ENCODE measurements at places on chromosomes 4 and X.

- no peak for DNase-seq
These were observed 33.6 kb upstream of the JADE1 start for GRCh38 chr4:128775916-128776315.

DNA sequence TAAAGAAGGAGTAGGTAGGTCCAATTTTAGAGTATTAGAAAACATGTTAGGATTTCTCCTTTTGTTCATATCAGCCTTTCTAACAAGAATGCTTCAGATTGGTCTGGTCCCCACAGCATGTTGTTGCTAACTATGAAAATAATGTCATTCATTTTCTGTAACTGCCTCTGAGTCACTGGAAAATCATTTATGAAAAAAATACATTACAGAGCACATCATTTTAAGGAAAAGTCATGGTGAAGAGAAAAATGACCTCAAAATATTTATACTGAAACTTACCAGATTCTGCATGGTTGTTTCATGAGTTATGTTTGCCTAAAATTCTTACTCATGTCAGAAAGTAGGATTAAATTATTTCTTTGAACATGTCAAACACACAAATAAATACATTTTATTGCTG lies 35.2 kb downstream of the DTHD1 start:
- DNase-seq = peak; percentile 13

GRCh38 chr4:77911842-77912450 lies 49.3 kb downstream of the MRPL1 start:
- DNase-seq = no peak

GRCh38 chr4:82638479-82638878 lies 76.7 kb upstream of the TMEM150C start:
- DNase-seq = no peak

GRCh38 chr4:7487998-7488671 lies 53.4 kb upstream of the PSAPL1 start:
- DNase-seq = no peak

- DNase-seq = no peak
These were observed 82.9 kb upstream of the TMEM150C start for GRCh38 chr4:82644734-82645126.

DNA sequence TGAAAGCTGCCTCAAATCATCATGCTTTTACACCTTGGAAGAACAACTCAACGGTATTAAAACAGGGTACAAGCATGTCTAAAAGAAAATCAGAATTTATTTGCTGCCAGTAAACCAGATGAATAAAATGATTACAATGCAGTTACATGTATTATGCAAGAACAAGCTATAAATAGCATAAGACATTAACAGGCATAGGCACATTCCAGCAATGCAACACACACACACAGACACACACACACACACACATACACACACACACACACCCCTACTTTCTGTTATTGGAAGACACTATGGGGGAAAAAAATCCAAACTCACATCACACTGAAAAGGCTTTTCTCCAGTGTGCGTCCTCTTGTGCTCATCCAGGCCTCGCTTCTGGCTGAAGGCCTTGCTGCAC lies 212.5 kb downstream of the PRDM5 start:
- DNase-seq = peak; percentile 60

GRCh38 chr4:4695497-4695896 lies 153.6 kb upstream of the STX18 start:
- DNase-seq = no peak
